ENCODE measurements at places on chromosomes 7 and 10. TPM values are rescaled to one million over a fixed set of nuclear protein-coding genes. Genes with fewer than 3 reads are reported as not detected.
A peak's percentile ranks its signal among the peaks of the same experiment; 100 is the strongest.

- DNase-seq, result no peak
Observed at GRCh38 chr7:684416-684815, 42.1 kb upstream of the DNAAF5 start.

GRCh38 chr10:78925800-78926319, 142.9 kb upstream of the ZMIZ1 start:
- peak; percentile 93 for DNase-seq

GRCh38 chr10:86391986-86392722, 25.6 kb upstream of the GRID1 start:
- no peak for DNase-seq

DNA sequence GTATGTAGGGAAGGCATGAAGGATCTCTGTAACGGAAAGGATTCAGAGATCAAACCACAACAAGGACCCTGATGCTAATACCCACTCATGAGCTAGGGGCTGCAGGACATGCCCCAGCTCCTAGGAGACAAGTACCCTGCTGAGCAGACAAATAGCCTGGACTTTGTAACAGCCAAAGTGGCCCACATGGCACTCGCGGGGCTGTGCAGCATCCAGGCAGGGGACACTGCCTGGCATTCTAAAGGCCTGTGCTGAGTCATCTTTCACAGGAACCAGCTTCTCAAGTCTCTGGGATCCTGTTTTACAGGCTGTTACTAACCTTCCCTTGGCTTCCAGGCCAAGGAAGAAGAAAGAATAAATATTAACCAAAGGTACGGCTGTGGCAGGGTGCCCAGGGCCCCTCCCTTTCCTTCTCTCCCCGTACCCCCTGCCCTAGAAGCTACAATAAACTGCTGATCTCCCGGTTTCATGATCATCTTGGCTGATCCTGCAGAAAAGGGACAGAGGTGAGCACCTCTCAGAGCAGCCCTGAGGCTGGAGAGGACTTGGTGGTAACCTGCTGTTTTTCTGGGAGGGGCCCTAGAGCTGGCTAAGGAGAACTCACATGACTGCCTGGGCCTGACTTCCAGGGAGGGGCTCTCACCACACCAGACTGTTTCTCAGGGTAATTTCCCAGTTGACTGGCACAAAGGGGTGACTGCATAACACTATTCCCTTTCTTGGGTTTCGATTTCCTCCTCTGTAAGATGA, 4.2 kb upstream of the RPEL1 start:
- peak; percentile 95 for DNase-seq

DNA sequence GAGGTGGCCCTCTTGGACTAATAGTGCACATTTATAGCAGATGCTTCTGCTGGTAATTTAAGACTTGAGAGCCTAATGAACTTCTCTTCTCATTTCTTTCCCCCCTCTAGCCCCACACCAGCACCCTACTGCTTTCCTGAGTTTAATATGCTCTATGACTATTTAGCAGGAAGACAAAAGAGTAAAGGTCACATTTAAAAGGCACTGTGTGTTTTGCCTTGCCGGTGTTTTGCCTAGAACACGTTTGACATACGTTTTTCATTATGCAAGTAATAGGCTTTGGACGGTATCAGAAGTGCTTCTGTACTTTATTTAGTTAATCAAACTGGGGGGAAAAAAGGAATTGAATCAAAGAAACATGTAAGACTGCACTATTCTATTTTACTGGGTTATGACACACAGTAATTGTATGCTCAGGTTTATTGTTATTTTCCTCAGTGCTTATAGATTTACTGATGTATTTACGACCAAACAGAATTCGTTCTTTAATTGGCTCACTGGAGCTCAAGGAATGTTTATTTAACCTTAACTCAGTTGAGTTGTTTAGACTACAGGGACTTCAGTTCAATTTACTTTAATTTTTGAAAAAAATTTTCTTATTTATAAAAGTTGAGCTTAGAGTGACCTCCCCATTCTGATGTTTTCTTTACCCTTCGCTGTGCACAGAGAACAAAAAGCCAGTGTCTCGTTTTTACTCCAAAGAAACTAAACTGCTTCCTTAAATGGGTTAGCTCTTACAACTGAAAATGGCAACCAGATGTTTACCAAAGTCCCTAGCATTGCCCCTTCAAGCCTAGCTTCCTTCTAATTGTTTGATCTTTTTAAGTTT, 35.4 kb downstream of the CPED1 start:
- DNase-seq, result no peak

- DNase-seq, result peak; percentile 95
Observed at GRCh38 chr7:130365511-130366441, 14.5 kb upstream of the CPA1 start.

- peak; percentile 82 for DNase-seq
Observed at GRCh38 chr7:129664029-129665012, 52.8 kb downstream of the NRF1 start.

DNA sequence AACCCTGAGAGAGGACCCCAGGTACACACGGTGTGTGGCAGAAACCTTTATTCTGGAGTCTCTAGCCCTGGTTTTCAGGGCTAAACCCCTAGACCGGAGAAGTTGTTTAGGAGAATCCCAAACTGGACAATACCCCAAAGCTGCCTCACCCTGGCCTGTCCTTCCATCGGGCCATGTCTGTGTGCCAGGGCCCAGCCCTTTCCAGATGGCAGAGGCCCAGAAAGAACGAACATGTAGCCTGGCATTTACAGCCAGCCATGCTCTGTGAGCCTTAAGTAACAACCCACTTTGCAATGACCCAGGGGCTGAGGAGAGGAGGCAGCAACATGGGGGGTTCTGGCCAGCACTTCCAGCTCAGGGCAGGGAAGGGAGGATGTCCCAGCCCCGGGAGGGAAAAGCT, 142.1 kb downstream of the NEURL1 start:
- no peak for DNase-seq

GRCh38 chr7:143493751-143494150, 16.1 kb downstream of the TAS2R41 start:
- DNase-seq, result no peak

DNA sequence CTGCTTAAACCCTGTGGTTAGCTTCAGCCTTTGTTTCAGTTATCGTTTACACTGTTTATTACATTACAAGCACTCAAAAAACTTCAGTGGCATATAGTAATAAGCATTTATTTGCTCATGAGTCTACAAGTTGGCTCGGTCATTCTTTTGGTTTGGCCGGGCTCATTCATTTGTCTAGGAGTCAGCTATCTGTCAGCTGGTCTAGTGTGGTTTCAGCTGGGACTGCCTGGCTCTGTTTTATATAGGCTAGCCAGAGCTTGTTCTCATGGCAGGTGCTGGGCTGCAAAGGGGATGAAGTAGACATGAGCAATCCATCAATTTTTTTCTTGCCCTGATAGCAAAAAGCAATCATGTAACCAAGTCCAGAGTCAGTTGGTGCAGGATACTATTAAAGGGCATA, 103.6 kb downstream of the MKLN1 start:
- peak; percentile 44 for DNase-seq

DNA sequence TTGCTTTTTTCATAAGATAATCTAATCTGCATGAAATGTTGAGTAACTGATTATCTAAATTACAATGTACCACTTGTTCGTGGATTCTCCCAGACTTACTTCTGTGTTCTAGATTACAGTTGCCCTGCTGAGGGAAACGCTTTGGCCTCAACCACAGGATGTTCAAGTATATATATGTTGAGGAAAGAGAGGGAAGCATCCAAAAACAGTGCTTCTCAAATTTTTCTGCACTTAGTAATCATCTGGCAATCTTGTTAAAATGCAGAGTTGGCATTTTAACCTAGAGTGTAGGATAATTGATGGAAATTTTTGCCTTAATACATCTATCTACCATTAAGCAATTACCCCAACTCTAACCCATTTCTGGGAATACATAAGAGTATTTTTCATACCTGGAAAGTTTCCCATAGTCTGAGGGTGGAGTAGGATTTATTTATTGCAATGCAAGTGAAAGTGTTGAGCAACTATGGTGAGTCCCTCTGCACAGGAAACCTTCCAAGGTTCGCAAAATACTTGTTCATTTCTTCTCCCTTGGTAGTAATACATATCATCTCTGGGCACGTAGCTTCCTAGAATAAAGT, 59.6 kb upstream of the C1GALT1 start:
- peak; percentile 8 for DNase-seq

DNA sequence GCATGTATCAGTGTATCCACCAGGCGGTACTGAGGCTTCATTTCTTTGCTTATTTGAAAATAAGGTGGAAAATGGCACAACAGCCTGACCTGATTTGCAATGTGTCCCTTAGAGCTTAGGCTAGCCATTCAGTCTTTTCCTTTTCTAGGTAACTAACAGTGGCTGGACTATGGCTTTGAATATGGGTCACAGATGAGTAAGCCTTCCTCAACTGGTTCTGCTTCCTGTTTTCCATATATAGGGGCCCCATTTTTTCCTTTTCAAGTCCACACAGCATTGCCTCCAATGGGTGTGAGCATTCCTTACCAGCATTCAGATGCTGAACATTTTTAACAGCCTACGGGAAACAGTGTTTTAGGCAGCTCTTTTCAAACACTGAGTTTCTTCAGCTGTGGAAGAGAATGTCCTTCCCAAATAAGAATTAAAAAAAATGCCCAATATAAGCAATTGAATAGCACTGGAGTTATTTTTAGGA, 3.9 kb upstream of the ITGB1 start:
- peak; percentile 87 for DNase-seq

DNA sequence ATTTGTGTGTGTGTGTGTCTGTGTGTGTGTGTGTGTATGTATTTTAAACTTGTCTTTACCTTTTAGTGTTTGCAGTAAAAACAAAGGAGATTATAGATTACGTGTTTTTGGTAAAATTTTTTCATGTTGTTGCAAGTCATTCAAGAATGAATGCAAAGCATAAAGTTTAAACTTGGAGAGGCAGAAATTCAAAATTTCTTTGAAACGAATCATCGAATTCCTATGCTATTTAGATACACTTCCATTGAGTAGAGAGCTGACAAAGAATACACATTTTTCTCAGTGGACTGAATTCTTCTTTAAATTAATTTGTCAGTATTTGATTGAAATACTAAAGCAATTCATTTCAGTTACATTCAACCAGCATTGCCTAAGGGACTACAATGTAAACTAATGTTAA, 66.0 kb upstream of the HDAC9 start:
- DNase-seq, result peak; percentile 78

- no peak for DNase-seq
Observed at GRCh38 chr10:132336064-132336746, 4.2 kb downstream of the LRRC27 start.

DNA sequence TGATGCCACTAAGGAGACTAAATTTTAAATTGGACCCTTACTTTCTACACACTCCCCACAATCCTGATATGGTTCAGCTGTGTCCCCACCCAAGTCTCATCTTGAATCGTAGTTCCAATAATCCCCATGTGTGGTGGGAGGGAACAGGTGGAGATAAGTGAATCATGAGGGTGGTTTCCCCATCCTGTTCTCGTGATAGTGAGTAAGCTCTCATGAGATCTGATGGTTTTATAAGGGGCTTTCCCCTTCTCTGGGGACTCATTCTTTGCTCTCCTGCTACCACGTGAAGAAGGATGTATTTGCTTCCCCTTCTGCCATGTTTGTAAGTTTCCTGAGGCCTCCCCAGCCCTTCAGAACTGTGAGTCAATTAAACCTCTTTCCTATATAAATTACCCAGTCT, 18.4 kb upstream of the BET1 start:
- peak; percentile 77 for DNase-seq

DNA sequence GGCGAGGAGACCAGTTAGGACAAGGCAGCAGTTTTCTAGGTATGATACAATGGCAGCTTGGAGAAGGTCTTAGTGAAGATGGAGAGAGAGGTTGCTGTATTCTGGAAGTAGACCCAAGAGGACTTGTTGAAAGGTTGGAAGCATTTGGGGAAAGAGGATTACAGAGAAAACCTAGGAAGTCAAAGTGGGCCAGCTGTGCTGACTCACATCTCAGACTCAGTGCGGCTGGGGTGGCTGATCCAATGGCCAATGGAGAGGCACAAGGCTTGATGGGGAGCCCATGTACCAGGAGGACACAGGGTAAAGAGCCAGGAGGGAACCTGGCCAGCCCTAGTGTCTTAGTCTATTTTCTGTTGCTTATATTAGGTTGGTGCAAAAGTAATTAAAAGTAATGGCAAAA, 194.5 kb upstream of the GALNT17 start:
- no peak for DNase-seq

DNA sequence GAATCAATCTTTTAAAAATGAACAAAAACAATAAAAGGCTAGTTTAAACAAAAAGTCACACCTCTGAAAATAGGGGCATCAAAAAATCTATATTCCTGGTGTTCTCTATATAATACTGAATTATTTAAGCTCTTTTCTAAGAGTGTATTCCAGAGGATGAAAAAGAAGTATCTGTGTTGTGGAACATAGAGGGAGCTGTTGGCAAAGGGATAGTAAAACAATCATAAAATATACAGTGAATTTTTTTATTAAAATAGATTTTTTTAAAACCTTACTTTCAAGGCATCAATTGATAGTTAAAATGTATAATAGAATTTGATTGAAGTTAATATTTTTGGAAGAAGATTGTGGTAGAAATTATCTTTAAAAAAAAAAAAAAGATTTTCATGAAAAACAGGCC, 1409.1 kb upstream of the CELF2 start:
- DNase-seq, result peak; percentile 18

HGF gene
- total RNA-seq, result 0.17 TPM

ARPC1B gene
- 565 TPM for total RNA-seq

AEBP1 gene
- total RNA-seq, result 3.5 TPM

RNF32 gene
- total RNA-seq, result 1.3 TPM

Data from renal cortical epithelial cell (primary cell).